ENCODE measurements at places on chromosomes 11 and 22.

DNA sequence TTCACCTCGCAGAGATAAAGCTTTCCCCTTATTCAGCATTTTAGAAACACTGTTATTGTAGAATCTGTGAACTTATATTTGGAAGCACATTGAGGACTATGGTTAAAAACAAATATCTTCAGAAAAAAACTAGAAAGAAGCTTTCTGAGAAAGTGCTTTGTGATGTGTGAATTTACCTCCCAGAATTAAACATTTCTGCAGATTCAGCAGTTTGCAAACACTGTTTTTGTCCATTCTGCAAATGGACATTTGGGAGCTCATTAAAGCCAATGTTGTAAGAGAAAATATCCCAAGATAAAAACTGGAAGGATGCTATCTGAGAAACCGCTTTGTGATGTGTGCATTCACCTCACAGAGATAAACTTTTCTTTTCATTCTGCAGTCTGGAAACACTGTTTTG is 272.7 kb downstream of the OR4A5 start:
- DNase-seq = no peak

DNA sequence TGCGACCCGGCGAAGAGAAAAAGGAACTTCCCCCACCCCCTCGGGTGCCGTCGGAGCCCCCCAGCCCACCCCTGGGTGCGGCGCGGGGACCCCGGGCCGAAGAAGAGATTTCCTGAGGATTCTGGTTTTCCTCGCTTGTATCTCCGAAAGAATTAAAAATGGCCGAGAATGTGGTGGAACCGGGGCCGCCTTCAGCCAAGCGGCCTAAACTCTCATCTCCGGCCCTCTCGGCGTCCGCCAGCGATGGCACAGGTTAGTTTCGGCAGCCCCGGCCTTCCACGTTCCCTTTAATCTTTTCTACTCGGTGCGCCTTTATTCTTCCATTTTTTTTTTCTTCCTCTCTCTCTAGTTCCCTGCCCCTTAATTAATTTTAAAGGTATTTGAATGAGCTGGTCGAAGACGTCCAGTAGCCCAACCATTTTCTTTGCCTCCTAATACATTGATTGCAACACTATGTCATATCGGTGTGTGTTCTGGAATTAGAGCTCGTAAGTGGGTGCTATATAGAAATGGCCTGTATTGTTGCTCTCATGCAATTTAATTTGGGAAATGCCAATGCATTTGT is 537 bp downstream of the EP300 start:
- no peak for DNase-seq

DNA sequence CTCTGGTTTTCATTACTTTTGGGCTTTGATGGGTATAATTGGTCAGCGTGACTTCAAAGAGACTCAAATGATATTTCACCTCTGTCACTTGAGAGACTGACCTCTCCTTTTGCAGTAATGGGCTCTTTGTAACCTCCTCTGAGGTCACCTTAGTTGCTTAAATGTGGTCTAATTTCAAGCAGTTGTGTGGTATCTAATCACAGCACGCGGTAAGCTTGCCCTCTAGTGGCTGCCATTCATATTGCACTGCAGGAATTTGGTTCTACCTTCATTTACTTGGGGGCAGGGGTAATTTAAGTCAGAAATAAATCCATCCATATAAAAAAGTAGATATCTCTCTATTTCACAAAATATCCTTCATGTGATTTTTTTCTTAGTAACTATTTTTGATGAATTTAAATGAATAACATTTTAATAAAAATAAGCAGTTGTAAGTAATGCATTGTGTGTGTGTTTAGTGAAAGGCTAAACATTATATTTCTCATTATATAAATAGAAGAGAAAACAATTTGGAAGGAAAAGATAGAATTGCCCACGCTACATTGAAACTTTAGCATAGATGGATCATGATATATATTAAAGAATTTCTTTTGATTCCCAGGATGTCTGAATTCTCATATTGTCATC is 55.0 kb upstream of the ANO3 start:
- DNase-seq = peak; percentile 25

DNA sequence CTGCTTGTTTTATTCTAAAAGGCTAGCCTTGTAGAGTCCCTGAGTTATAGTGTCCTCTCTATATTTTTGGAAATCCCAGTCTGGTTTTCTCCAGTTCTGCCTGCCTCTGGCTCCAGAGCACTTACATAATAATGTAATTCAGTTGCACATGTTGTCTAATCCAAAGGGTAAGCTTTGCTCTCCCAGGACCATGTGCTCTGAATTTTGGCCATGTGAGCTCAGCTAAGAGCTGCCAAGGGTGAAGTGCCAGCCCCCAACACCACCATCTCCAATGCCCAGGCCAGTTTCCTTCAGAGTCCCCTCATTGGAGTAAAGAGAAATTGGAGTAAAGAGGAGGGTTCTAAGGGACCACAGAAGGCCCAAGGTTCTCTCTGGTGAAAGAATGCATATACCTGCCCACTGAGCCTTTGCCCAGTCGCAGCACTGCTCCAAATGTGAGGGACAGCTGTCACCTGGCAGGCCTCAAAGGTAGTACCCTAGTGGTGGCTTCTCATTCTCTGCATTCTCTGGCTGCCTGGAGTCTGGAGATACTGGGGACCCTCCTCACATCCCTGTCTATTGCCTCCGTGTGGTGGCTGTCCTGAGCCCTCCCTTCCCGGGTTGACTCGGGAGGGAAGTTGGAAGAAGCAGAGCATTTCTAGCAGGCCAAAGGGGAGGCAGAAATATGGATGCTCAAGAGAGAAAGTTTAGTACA is 4.9 kb downstream of the CRY2 start:
- no peak for DNase-seq

- no peak for DNase-seq
These were observed 34.6 kb downstream of the NFAM1 start for GRCh38 chr22:42397332-42398249.

- DNase-seq = no peak
These were observed 1.9 kb downstream of the RNF121 start for GRCh38 chr11:71930556-71931244.

- no peak for DNase-seq
These were observed 292.3 kb downstream of the METTL15 start for GRCh38 chr11:28400331-28401100.

DNA sequence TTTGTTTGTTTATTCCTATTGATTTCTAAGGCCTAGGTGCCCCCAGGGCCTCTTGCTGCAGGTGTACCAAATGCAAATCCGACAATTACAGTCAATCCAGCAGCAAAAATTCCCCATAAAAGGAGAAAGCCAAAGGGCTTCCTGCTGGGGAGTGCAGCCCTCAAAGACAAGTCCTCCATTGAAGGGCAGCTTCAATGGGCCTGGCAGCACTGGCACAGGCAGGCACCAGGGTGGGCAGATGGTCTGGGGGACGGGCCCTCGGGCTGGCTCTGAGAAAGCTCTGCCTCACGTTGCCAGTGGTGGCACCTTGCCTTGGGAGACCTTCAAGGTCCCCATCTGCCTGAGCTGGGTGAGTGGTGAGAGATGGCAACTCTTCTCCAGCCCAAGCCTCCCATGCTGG is 128.0 kb downstream of the DSCAML1 start:
- no peak for DNase-seq

DNA sequence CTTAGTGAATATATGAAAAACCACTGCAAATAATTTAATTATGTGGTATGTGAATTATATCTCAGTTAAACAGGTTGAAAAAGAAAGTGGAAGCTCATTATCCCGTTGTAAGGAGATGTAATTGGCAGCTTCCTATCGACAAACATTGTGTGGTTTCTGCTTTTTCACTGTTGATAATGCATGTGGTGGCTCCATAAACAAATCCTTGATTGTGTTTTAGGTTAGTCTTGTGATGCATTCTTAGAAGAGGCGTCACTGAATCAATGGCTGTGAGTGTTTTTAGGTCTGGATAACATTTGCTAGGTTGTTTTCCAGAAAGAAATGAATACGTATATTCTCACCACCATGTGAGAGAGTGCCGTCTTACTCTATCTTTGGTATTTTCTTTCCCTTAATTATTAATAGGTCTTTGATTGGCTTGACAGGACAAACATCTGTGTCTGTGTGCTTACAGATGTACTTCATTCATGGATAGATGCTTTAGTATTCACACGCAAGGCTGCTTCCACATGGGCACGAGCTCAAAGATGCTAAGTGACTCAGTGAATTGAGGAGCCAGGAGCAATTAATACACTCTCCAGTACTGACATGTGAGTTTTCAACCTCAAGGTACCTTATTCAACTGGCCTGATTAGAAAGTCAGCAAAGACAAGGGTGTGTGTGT is 166.7 kb downstream of the TBC1D22A start:
- DNase-seq = no peak

GRCh38 chr11:86802601-86803051 is 2.3 kb downstream of the PRSS23 start:
- no peak for DNase-seq

GRCh38 chr22:35322126-35322525 is 22.4 kb downstream of the TOM1 start:
- no peak for DNase-seq

GRCh38 chr11:59187035-59187434 is 15.1 kb downstream of the DTX4 start:
- no peak for DNase-seq

DNA sequence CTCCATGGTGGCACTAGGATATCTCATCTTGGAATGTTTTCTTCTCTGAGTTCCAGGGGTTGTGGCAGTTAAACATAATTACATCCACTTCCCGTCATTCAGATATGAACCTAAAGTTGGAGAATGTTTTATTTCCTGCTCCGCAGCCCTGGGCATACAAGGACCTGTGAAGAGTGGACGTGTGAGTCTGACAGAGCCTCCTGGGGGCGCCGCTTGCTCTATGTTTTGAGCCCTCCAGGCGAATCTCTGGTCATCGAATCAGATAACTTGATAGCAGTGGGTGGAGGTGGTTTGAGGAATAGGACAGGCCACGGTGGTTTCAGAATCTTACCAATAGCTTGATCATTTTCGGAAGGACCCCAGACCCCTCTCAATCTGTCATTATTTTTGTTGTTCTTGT is 174.2 kb downstream of the NTM start:
- no peak for DNase-seq

- no peak for DNase-seq
These were observed 1.3 kb downstream of the BMAL1 start for GRCh38 chr11:13278609-13279486.

DNA sequence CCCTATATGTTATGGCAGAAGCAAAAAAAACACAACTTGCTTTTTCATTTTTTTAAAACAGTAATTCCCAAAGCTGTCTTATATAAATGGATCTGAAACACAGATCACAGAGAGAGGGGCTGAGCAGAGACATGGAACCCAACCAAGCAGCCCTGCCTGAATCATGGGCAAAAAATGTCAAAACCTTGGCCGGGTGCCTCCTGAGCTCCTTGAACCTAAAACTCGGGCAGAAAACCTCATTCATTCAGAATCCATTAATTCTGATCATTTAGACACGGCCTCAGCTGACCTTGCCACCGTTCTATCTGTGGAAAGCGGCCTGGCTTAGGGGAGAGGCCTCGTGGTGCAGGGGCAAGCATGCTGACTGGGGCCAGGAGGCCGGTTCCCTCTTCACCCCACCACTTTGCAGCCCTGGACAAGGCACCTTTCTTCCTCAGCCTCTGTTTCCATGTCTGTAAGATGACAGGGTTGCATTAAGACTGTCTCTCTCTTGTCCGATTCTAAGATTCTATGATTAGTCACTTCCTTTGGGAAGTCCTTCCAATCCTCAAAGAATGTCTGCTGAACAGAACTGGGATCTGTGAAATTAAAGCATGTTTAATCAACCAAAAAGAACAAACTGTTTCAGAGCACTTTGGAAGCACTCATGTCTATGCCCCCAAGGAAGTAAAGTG is 26.0 kb downstream of the TENM4 start:
- DNase-seq = no peak

GRCh38 chr11:36258730-36259360 is 30.4 kb downstream of the COMMD9 start:
- no peak for DNase-seq

- DNase-seq = no peak
These were observed 8.9 kb downstream of the MYH9 start for GRCh38 chr22:36378869-36379217.

DNA sequence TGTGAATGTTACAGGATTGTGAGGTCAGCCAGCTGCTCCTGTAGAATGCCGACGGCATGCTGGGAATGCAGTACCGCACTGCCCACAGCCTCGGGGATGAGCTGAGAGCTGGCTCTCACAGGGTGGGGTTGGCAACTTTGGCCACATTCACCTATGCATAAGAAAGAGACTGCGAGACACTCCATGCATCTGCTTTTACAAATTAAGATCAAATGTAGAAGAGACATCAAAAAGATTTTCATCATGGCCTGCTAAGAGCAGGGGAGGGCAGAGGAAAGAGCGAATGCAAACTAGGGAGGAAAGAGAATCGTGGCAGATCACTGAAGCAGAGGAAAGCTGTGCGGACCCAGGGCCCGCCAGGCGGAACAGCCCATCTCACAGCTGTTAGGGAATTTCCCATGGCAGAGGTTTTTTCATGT is 49.8 kb upstream of the SPATA19 start:
- no peak for DNase-seq

DNA sequence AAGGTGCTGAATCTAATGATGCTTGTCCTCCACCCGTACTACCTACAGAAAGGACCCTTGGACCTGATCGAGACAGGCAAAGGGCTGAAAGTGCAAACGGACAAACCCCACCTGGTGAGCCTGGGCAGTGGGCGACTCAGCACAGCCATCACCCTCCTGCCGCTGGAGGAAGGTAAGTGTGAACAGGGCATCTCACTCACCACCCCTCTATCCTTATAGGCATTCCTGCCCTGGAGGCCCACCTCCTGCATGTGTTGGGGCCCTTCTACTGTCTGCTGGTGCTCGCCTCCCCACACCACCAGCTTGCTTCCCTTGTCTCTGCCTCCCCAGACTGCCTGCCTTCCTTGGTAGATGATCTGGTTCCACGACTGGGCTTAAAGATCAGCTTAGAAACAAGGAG is 7.1 kb downstream of the PHLDB1 start:
- DNase-seq = no peak

GRCh38 chr11:68806931-68807844 is 34.5 kb downstream of the CPT1A start:
- DNase-seq = no peak

DNA sequence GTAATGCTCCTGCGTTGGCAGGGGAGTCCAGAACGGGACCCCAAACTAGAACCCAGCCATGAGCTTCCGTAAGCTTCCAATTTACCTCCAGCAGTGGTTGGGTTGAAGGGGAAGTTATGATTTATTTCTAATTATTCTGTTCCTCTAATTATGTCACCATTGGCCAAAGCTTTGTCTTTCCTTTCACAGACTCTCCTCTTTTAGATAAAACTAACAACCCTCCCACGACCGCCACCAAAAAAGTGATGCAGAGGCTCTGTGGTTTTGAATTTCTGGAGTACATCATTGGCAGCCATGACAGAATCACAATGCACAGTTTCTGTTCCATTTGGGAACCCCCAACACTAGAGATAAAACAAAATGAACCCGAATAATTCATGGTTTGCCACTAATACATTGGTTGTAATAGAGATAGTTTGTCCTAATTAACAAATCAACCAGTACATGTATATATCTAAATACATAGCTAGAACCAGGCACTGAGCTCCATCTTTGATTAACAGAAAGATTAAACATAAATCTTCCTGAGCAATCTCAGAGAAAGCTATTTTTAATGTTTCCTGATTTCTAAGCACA is 64.3 kb downstream of the ETS1 start:
- peak; percentile 54 for DNase-seq

Measured in T follicular helper cell (primary cell).